ENCODE measurements at places on chromosomes 7 and 10.

- DNase-seq = no peak
These were observed 35.5 kb upstream of the PARD3 start for GRCh38 chr10:34850558-34850957.

GRCh38 chr7:25951414-25952260 is 200.4 kb upstream of the NFE2L3 start:
- DNase-seq = peak; percentile 49

- DNase-seq = no peak
These were observed 333 bp upstream of the PLCE1 start for GRCh38 chr10:93993414-93993781.

DNA sequence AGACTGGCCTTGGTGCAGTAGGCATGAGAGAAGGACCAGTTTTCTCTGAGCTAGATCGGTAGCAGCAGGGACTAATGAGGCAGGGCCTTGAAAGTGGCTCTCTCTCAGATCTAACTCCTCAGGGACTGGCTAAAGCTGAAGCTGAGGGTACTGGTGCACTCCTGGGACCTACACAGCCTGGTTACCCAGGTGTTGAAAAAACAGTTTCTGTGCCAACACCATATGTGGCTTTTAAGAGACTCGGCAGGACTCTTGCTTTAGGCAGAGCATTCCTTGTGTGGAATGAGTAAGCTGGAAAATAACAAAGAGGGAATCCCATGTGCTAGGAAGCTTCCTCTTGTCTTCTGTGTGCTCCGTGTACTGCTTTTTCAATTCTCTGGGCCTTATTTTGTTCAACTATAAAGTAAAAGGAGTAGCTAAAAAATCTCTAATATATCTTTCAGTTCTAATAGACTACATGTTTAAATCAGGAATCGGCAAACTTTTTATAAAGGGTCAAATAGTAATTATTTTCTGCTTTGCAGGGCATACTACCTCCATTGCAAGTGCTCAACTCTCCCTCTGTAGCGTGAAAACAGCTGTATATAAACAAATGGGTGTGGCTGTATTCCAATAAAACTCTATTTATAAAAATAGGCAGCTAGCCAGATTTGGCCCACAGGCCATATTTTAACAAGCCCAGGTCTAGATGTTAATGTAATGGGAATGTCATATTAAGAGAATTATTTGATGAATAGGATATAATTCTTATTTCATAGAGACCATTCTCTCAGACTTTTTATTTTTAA is 186.1 kb upstream of the KAT6B start:
- no peak for DNase-seq

DNA sequence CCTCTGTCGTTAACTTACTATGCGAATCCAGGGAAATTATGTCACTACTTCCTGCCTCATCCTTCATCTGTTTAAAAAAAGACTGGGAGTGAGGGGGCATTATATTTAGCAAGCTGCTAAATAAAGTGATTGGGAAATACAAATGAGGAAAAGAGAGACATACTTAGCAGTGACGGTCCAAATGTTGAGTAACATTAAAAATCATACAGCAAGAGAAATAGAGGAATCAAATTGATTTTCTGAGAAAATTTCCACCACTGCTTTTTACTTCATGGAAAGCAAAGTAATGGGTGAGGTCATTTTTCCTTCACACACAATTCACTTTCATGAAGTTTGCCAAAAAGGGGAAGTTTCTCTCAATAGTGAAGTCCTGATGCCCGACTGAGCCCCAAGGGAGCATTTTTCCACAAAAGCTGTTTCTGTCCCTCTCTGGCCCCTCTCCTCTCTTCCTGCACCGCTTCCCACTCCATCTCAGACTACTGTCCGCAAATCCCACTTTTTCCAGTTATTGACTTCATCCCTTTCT is 61.9 kb upstream of the ADO start:
- DNase-seq = no peak

DNA sequence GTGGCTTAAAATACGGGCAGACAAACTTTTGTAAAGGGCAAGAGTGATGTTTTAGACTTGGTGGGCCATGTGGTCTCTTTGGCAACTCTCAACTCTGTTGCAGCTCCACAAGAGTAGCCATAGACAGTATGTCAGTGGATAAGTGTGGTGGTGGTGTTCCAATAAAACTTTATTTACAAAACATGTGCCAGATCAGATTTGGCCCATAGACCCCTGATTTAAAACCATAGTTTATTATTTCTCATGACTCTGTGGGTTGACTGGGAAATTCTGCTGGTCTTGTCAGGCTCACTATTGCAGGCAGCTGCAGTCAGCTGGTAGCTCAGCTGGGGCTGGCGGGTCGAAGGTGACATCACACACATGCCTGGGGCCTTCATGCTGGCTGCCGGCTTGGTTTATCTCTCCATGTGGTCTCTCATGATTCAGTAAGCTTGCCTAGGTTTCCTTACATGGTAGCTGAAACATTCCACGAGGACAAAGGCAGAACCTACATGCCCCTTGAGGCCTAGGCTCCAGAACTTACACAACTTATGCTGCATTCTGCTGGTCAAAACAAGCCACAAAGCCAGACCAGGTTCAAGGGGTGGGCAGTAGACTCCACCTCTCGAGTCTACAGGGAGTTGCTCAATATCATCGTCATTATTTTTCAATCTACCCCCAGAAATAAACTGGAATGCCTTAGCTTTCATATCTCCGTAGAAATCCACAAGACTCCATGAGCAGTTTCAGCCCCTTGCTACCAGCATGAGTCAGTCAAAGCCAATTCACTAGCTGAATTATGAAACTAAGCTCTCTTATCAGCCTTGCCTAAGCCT is 245.7 kb downstream of the WDR11 start:
- DNase-seq = no peak

GRCh38 chr10:100739517-100740368 is 5.6 kb upstream of the PAX2 start:
- peak; percentile 97 for DNase-seq

GRCh38 chr7:1812509-1813393 is 142.7 kb downstream of the ELFN1 start:
- DNase-seq = peak; percentile 57

- no peak for DNase-seq
These were observed 94.1 kb upstream of the ZNF800 start for GRCh38 chr7:127486654-127487053.

- DNase-seq = no peak
These were observed 1.1 kb upstream of the GIMAP8 start for GRCh38 chr7:150449206-150449952.

DNA sequence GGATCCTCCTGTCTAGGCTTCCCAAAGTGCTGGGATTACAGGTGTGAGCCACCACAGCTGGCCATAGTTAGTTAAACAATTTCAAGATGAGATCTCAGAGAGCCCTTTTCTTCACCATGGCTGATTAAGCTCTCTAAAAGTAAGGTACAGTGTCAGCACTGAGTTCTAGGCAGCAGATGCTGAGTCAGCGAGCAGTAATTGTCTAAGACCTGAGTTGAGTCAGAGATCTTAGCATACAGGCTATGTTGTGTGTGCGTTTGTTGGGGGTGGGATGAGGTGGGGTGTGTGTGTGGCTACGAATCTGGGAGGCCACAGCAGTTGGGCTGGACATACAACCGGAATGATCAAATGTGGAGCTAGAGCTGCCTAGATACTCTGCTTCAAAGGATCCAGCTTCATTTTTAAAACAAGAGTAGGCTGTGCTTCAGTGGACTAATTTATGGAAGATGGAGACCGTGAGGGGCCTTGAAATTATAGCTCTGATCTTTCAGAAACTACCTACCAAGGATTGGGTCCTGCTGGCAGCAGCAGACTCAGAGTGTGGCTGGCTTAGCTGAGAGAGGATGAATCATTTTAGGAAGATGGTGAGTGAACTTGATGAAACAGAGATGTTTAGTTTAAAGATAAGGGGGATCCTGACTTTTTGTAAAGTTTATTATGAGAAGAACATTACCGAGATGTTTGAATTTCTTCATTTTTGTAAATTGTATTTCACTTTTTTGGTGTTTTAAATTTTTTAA is 17.5 kb upstream of the MTPN start:
- no peak for DNase-seq

All from HuH-7.5 (cell line).